ENCODE measurements at places on chromosomes 12 and 14. TPM values are rescaled to one million over a fixed set of nuclear protein-coding genes. Genes with fewer than 3 reads are reported as not detected.

GRCh38 chr14:105581551-105582341 lies 55.4 kb downstream of the TMEM121 start:
- DNase-seq = no peak
- no peak overlapping the region for H3K27ac ChIP-seq
- H3K4me3 ChIP-seq = no peak overlapping the region
- H3K27me3 ChIP-seq = no peaks in the 10 kb centered on the region
- H3K4me1 ChIP-seq = no peaks in the 10 kb centered on the region

Gene LBHD2
- not detected for total RNA-seq

DNA sequence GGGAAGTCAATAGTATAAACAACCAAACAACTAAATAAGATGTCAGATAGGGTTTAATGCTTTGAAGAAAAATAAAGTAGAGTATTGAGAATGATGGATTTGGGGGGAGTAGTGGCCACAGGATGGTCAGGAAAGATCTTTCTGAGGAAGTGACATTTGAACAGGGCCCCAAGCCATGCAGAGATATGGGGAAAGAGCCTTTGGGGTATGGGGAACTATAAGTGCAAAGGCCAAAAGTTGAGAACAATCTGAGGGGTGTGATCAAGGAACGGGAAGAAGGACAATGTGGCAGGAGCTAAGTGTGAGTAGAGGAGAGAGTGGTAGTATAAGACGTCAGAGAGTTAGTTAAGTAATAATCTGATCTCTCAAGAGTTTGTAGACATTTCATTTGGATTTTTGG lies 1.3 kb downstream of the MRPS35 start:
- H3K36me3 ChIP-seq = peaks cover 11% of the 10 kb centered on the region
- DNase-seq = no peak

- no peak overlapping the region for H3K4me3 ChIP-seq
- H3K4me1 ChIP-seq = no peaks in the 10 kb centered on the region
- no peaks in the 10 kb centered on the region for H3K36me3 ChIP-seq
- DNase-seq = no peak
- no peak overlapping the region for H3K27ac ChIP-seq
Measured at GRCh38 chr14:100729982-100730381, 3.3 kb downstream of the DLK1 start.

GRCh38 chr14:25134184-25134583 lies 84.2 kb upstream of the STXBP6 start:
- H3K27me3 ChIP-seq = no peaks in the 10 kb centered on the region

DNA sequence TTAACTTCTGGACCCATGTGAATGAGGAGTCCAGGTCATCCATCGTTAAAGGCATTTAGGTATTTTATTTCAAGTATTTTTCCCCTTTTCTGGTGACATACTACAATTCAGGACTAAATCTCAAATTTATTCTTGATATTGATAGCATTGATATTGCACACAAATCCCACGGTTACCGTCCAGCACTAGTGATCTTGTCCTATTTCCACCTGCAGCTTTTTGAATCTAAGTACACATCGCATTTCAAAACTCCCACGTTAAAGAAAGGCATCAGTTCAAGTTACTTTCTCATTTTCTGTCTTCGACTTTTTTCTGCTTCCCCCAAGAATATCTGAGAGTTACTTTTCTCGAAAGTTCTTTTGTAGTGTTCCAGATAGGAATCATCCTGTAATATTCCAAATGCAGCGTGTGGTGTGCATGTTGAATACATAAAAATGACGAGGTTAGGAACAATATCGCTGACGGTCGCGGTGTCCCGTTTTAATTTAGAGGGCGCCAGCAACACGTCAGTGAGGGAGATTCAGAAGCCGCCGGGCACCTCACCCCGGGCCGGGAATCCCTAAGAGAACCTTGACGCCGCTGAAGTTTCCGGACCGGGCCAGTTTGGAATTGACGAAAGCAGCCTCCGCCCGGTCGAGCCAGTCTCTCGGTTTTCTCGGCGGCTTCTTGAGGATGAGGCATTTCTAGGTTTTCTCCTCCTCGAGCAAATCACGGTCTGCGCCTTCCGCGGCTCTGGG lies 569 bp upstream of the RGS6 start:
- H3K4me3 ChIP-seq = no peak overlapping the region
- H3K27me3 ChIP-seq = no peaks in the 10 kb centered on the region
- H3K4me1 ChIP-seq = no peaks in the 10 kb centered on the region

DNA sequence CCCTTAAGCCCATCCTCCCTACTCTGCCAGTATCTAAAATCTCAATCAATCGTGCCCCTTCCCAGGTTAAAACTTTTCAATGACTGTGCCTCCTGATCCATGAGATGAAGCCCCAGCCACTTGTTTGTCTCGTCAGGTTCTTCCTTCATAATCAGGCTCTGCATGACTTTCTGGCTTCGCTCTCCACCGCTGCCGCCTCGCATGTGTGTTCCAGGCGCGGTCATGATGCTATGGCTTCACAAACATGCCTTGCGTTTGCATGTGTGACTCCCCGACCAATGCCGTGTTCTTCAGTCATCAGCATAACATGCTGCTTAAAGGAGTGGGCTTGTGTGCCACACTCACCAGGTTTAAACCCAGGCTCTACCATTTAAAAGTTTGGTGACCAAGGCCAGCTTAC lies 5.0 kb upstream of the C1RL start:
- H3K4me1 ChIP-seq = peaks cover 2% of the 10 kb centered on the region
- H3K36me3 ChIP-seq = no peaks in the 10 kb centered on the region
- H3K27ac ChIP-seq = no peak overlapping the region
- no peak overlapping the region for H3K4me3 ChIP-seq
- DNase-seq = no peak

- H3K36me3 ChIP-seq = no peaks in the 10 kb centered on the region
- no peak overlapping the region for H3K4me3 ChIP-seq
- H3K27me3 ChIP-seq = no peaks in the 10 kb centered on the region
- peaks cover 13% of the 10 kb centered on the region for H3K4me1 ChIP-seq
Measured at GRCh38 chr12:46126050-46126727, 135.8 kb upstream of the SCAF11 start.

DNA sequence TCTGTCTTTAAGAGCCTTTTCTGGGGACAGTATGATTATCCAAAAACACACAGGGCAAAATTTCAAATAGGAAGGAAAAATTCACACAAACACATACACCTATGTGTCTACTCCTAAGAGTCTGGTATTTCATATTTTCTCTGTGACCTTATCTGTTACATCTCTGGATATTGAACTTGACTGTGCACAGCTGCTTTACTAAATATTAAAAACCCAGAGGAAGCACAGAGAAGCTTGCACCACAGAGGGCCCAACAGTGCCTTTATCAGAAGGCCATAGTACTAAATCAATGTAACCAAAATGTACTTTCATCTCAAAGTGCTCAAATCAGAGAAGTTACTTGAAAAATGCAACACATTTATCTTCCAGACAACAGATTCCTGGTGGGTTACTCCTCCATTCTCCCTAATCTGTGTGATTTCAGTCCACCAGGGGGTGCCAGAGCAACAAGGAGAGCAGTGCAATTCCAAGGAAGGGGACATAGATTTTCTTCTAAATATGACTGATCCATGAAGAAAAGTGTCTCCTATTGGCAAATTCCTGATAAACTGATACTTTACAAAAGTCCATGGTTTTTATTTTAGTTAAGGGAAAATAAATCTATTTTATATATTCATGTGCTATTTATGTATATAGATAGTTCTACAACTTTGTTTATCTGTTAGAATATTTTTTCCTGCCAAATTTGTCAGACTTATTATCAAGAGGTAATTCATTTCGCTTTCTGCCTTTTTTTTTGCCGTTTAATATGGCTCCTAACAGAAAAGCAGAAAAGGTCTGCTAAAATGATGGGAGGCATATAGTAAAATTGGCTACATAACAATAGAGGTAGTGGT lies 617.6 kb downstream of the LRFN5 start:
- no peak overlapping the region for H3K27ac ChIP-seq
- DNase-seq = peak; percentile 9
- H3K36me3 ChIP-seq = no peaks in the 10 kb centered on the region
- H3K27me3 ChIP-seq = no peaks in the 10 kb centered on the region
- H3K4me1 ChIP-seq = no peaks in the 10 kb centered on the region

- no peak overlapping the region for H3K27ac ChIP-seq
- no peaks in the 10 kb centered on the region for H3K4me1 ChIP-seq
- no peaks in the 10 kb centered on the region for H3K27me3 ChIP-seq
Measured at GRCh38 chr12:69000540-69001243, 67.7 kb upstream of the CPM start.

DNA sequence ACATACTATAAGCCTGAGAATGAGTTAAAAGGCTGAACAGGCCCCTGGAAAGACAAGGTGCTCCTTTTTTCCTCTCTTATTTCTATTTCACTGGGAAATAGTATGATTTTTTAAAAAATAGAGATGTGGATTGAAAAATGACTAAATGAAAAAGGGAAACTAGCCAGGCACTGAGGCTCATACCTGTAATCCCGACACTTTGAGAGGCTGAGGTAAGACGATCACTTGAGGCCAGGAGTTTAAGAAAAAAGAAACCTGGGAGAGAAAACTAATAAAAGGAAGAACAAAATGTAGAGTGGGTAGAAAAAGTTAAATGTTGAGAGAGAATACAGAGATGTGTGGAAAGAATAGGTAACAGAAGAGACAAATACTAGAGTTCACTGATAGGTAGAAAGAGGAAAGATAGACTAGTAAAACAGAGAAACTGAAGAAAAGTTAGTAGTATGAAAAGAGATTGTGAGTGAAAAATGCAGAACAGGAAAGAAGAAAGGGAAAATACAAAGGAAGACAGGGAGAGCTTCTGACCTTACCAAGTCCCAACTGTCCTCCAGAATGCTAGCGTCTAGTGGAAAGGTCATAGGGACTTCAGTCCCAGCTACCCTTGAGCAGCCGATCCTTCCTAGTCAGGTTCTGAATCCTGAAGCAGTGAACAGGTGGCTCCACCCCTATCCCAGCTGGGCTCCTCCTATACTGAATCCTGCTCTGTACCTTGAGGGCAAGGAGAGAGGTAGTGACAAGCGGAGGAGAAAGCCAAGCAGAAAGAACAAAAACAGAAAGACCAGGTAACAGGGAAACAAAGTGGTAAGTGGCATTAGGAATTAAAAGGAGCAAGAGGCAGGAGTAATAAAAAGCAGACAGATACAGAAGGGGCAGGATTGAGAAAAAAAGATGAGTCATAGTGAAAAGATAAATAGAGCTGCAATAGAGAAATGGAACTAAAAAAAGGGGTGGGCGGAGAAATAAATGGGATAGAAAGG lies 7.3 kb downstream of the TMEM116 start:
- DNase-seq = no peak
- H3K27me3 ChIP-seq = no peaks in the 10 kb centered on the region
- no peaks in the 10 kb centered on the region for H3K36me3 ChIP-seq
- H3K4me3 ChIP-seq = no peak overlapping the region

- H3K36me3 ChIP-seq = no peaks in the 10 kb centered on the region
- no peak overlapping the region for H3K27ac ChIP-seq
- no peak overlapping the region for H3K4me3 ChIP-seq
- H3K4me1 ChIP-seq = no peaks in the 10 kb centered on the region
Measured at GRCh38 chr12:76284816-76285750, 63.1 kb downstream of the BBS10 start.

Gene AP4S1
- 14.9 TPM for total RNA-seq

Gene CELA1
- total RNA-seq = not detected

GRCh38 chr14:45811155-45811554 lies 558.2 kb upstream of the MIS18BP1 start:
- no peak overlapping the region for H3K4me3 ChIP-seq
- no peaks in the 10 kb centered on the region for H3K36me3 ChIP-seq
- H3K27ac ChIP-seq = no peak overlapping the region
- no peak for DNase-seq
- no peaks in the 10 kb centered on the region for H3K27me3 ChIP-seq

DNA sequence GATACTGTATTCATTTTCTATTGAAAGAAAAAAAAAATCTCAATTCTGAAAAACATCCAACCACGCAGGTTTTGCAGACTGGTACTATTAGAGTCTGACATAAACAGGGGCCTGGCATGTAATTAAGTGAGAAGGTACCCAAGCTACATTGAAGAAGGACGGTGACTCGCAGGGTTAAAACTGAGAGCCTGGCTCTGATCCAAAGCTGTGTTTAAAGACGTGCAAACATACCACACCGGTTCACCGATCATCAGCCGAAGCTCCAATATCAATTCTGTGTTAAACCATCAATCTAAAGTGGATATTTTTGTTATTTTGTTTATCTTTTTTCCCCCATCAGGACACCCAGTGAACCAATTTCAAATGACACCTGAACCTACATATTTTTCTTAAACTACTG lies 108.1 kb upstream of the DIO3 start:
- H3K27me3 ChIP-seq = peaks cover 8% of the 10 kb centered on the region
- H3K36me3 ChIP-seq = no peaks in the 10 kb centered on the region
- H3K4me1 ChIP-seq = peaks cover 5% of the 10 kb centered on the region
- H3K4me3 ChIP-seq = no peak overlapping the region

Gene TMEM52B
- not detected for total RNA-seq

GRCh38 chr12:6868211-6869048 lies 1.1 kb downstream of the TPI1 start:
- peak overlapping the region; percentile 88 for H3K27ac ChIP-seq
- peaks cover 22% of the 10 kb centered on the region for H3K36me3 ChIP-seq
- H3K27me3 ChIP-seq = no peaks in the 10 kb centered on the region
- H3K4me1 ChIP-seq = peaks cover 44% of the 10 kb centered on the region
- H3K4me3 ChIP-seq = peak overlapping the region; percentile 99
- DNase-seq = no peak

DNA sequence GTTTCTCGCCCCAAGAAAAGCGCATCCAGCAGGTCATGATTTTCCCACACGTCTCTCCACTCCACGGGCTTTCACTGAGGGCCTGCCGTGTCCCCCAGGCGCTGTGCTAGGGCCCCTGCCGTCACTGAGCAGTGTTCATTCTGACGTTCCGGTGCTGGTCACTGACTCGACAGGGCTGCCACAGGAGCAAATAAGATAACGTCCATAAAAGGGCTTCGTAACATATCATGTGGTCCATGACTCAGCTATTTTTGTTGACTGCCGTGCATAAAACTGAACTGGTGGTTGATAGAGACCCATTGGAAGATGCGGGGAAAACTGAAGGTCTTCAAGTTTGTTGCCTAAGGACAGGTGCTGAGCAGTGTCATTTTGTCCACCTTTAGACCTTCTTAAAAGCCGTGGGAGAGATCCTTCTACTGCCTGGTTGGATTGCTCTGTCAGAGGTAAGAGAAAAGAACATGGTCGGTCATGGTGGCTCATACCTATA lies 46.3 kb downstream of the ADGRD1 start:
- no peaks in the 10 kb centered on the region for H3K27me3 ChIP-seq
- H3K27ac ChIP-seq = no peak overlapping the region
- H3K36me3 ChIP-seq = peaks cover 3% of the 10 kb centered on the region
- no peaks in the 10 kb centered on the region for H3K4me1 ChIP-seq

Gene BCL11B
- total RNA-seq = 0.92 TPM

GRCh38 chr12:130846369-130846768 lies 7.3 kb upstream of the STX2 start:
- no peaks in the 10 kb centered on the region for H3K36me3 ChIP-seq
- H3K27ac ChIP-seq = no peak overlapping the region
- H3K27me3 ChIP-seq = no peaks in the 10 kb centered on the region
- no peaks in the 10 kb centered on the region for H3K4me1 ChIP-seq

Gene SCNN1A
- total RNA-seq = 16.4 TPM

GRCh38 chr14:55446127-55446736 lies 5.8 kb upstream of the TBPL2 start:
- peaks cover 18% of the 10 kb centered on the region for H3K4me1 ChIP-seq
- no peaks in the 10 kb centered on the region for H3K27me3 ChIP-seq
- no peak overlapping the region for H3K27ac ChIP-seq
